ENCODE measurements at places on chromosomes 5 and 9.

- peaks cover 15% of the 10 kb centered on the region for H3K36me3 ChIP-seq
- no peak overlapping the region for H3K4me3 ChIP-seq
- H3K27me3 ChIP-seq, result no peaks in the 10 kb centered on the region
- DNase-seq, result no peak
- H3K4me1 ChIP-seq, result peaks cover 8% of the 10 kb centered on the region
Observed at GRCh38 chr5:115857626-115858349, 16.1 kb downstream of the AP3S1 start.

GRCh38 chr5:111937094-111937493 is 180.1 kb upstream of the NREP start:
- no peak for DNase-seq
- H3K36me3 ChIP-seq, result no peaks in the 10 kb centered on the region
- no peak overlapping the region for H3K27ac ChIP-seq
- H3K4me1 ChIP-seq, result no peaks in the 10 kb centered on the region
- no peak overlapping the region for H3K4me3 ChIP-seq
- H3K27me3 ChIP-seq, result peaks cover 8% of the 10 kb centered on the region

DNA sequence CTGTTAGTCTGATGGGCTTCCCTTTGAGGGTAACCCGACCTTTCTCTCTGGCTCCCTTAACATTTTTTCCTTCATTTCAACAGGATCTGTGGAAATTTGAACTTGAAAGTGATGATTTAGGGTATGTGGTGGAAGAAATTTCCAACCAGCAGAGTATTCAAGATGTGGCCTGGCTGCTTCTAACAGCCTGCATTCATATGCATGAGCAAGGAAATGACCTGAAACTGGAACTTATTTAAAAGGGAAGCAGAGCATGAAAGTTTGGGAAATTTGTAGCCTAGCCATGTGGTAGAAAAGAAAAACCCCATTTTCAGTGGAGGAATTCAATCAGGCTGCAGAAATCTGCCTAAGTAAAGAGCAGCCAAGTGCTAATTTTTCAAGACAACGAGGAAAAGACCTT is 41.7 kb downstream of the UNC13B start:
- no peaks in the 10 kb centered on the region for H3K27me3 ChIP-seq
- DNase-seq, result no peak
- no peaks in the 10 kb centered on the region for H3K4me1 ChIP-seq
- H3K36me3 ChIP-seq, result peaks cover 54% of the 10 kb centered on the region

DNA sequence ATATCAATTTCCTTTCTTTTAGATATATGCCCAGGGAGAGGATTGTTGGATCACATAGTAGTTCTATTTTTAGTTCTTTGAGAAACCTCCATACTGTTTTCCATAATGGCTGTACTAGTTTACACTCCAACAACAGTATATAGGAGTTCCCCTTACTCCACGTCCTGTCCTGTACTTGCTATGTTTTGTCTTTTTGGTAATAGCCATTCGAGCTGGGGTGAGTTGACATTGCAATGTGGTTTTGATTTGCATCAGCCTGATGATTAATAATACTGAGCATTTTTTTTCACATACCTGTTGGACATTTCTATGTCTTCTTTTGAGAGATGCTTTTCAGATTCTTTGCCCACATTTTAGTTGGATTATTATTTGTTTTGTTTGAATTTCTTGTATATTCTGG is 445.9 kb downstream of the NTRK2 start:
- no peaks in the 10 kb centered on the region for H3K36me3 ChIP-seq
- peaks cover 6% of the 10 kb centered on the region for H3K4me1 ChIP-seq
- H3K27me3 ChIP-seq, result peaks cover 6% of the 10 kb centered on the region
- no peak overlapping the region for H3K27ac ChIP-seq
- H3K4me3 ChIP-seq, result no peak overlapping the region
- no peak for DNase-seq

DNA sequence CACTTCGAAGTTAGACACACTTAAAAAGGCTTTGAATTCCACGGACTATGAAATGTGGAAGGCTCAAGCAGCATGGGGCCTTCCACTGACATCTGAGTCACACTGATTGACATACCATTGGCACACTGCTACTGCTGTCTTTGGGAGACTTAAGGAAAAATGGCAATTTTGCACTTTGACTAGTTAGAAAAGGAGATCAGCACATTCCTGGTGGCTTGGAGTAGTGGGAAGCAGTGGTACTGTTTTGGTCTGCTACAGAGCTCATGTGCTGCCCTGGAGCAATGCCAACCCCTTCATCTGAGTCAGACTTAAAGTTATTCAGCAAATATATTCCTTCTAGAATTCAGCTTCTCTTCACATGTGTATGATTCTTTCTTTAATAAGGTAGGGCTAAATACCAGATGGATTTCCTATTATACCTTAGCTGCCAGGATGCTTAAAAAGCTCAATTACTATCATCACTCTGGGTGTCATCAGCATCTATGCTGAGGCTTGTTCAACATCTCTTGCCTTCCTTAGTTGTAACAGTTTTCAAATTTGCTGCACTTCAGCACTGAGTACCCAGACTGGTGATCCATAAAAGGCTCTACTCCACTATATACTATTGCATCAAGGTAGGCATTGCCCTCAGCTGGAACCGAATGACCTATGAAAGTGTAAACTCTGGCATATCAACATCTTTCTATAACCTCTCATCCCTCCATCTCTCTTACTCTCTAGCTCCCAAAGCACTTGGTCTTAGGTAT is 42.3 kb upstream of the MOCS2 start:
- no peak overlapping the region for H3K27ac ChIP-seq
- no peaks in the 10 kb centered on the region for H3K36me3 ChIP-seq
- no peaks in the 10 kb centered on the region for H3K27me3 ChIP-seq
- no peak overlapping the region for H3K4me3 ChIP-seq

- H3K27ac ChIP-seq, result no peak overlapping the region
- H3K4me1 ChIP-seq, result peaks cover 41% of the 10 kb centered on the region
- no peak overlapping the region for H3K4me3 ChIP-seq
- no peak for DNase-seq
- no peaks in the 10 kb centered on the region for H3K27me3 ChIP-seq
Observed at GRCh38 chr5:111735583-111736270, 21.3 kb downstream of the NREP start.

GRCh38 chr9:86035827-86036440 is 63.4 kb downstream of the GOLM1 start:
- no peaks in the 10 kb centered on the region for H3K27me3 ChIP-seq
- H3K27ac ChIP-seq, result peak overlapping the region; percentile 24
- H3K4me3 ChIP-seq, result no peak overlapping the region

DNA sequence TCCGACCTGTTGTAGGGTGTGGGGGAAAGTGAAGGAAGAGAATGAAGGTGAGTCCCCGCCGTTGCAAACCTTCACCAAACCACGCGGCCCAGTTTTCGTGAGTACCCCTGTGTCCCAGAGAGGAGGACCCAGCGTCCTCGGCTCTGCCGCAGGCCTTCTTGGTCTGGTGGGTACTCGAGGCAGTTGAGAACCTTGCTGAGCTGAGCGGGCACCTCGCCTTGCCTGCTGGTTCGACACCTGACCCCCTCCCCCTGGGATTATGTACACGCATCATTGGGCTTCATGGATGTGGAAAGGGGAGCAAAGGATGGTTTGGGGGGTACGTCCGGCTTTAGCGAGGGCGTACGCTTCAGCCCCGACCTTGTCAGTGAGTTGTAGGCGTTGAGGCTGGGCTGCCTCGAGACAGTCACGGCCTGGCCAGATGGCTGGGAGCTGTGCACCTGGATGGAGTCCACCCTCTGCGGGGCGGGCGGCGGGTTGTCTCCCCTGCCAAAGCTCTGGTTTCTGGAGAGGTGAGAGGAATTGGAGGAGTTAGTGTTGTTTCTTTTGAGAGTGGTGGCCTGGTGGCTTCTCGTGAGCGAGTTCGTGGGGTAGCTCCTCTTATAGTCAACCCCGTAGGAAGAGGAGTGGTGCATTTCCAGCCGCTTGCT is 128.1 kb downstream of the SEMA6A start:
- peaks cover 26% of the 10 kb centered on the region for H3K4me1 ChIP-seq
- no peak overlapping the region for H3K4me3 ChIP-seq
- peaks cover 33% of the 10 kb centered on the region for H3K36me3 ChIP-seq
- H3K27ac ChIP-seq, result no peak overlapping the region
- H3K27me3 ChIP-seq, result no peaks in the 10 kb centered on the region

DNA sequence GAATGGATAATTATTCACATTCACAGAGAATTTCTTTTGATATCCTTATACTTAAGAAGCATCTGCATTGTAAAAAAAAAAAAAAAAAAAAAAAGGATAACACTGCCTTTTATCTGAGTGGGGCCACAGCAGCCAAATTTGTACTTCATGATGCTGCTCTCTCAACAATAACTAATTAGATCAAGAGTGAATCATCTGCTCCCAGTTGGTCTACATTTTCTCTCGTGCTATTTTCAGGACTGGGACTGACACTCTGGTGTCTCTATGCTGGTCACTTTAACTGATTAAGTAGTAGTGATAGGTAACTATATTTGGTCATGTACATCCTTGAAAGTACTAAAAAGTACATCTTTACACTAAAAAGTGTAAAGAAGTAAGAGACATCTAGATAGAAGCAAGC is 90.1 kb downstream of the RFX3 start:
- no peaks in the 10 kb centered on the region for H3K4me1 ChIP-seq
- H3K4me3 ChIP-seq, result no peak overlapping the region
- H3K27me3 ChIP-seq, result no peaks in the 10 kb centered on the region

- no peak overlapping the region for H3K4me3 ChIP-seq
- no peaks in the 10 kb centered on the region for H3K36me3 ChIP-seq
- DNase-seq, result no peak
- no peak overlapping the region for H3K27ac ChIP-seq
Observed at GRCh38 chr5:21681911-21682310, 1171.2 kb downstream of the CDH12 start.

GRCh38 chr5:150272531-150272930 is 17.0 kb downstream of the CAMK2A start:
- H3K4me3 ChIP-seq, result no peak overlapping the region
- no peak overlapping the region for H3K27ac ChIP-seq
- peaks cover 5% of the 10 kb centered on the region for H3K4me1 ChIP-seq
- no peak for DNase-seq
- peaks cover 19% of the 10 kb centered on the region for H3K27me3 ChIP-seq
- H3K36me3 ChIP-seq, result no peaks in the 10 kb centered on the region

- peaks cover 3% of the 10 kb centered on the region for H3K4me1 ChIP-seq
- no peak for DNase-seq
- H3K27me3 ChIP-seq, result no peaks in the 10 kb centered on the region
- H3K36me3 ChIP-seq, result peaks cover 2% of the 10 kb centered on the region
- H3K4me3 ChIP-seq, result no peak overlapping the region
- H3K27ac ChIP-seq, result no peak overlapping the region
Observed at GRCh38 chr5:127412698-127413097, 104.7 kb upstream of the PRRC1 start.

- H3K4me3 ChIP-seq, result no peak overlapping the region
- H3K36me3 ChIP-seq, result no peaks in the 10 kb centered on the region
- no peak for DNase-seq
Observed at GRCh38 chr9:110814159-110814558, 145.6 kb downstream of the MUSK start.

DNA sequence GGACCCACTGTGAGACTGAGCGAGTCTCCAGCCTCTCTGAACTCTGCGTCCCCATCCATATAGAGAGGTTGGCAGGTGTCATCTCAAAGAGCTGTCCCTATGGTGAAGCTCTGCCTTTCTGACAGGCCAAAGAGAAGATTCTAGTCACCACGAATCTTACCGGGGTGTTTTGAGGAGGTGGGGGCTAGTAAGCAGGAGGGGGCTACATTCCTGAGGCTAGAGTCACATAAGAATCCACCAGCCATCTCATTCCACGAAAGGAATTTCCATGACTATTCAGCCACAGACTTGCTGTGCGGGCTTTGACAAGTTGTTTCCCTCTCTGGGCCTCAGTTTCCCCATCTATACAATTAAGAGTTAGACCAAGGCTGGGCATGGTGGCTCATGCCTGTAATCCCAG is 16.3 kb downstream of the PDGFRB start:
- H3K36me3 ChIP-seq, result no peaks in the 10 kb centered on the region
- H3K4me3 ChIP-seq, result no peak overlapping the region

GRCh38 chr5:58199087-58199486 is 260.8 kb downstream of the PLK2 start:
- no peak for DNase-seq
- H3K4me1 ChIP-seq, result no peaks in the 10 kb centered on the region
- no peaks in the 10 kb centered on the region for H3K36me3 ChIP-seq
- no peak overlapping the region for H3K27ac ChIP-seq

DNA sequence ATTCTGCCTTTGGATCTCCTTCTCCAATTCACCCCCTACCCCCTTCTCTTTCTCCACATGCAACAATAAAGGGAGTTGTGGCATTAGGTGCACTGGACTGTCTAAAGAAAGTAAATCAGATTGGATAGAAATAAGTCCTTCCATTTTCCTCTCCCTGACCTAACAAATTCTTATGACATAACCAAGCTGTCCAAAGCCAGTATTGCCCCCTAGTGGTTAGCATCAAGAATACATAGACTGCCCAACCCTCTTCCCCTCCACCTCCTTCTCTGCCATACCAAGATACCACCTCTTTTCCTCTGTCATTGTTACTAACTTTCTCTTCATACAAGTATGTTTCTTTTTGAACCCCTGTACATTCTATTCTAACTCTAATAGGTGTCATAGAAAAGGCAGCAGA is 45.7 kb downstream of the PPARGC1B start:
- H3K4me3 ChIP-seq, result no peak overlapping the region
- no peak for DNase-seq
- no peak overlapping the region for H3K27ac ChIP-seq
- H3K4me1 ChIP-seq, result peaks cover 5% of the 10 kb centered on the region
- H3K27me3 ChIP-seq, result peaks cover 8% of the 10 kb centered on the region

DNA sequence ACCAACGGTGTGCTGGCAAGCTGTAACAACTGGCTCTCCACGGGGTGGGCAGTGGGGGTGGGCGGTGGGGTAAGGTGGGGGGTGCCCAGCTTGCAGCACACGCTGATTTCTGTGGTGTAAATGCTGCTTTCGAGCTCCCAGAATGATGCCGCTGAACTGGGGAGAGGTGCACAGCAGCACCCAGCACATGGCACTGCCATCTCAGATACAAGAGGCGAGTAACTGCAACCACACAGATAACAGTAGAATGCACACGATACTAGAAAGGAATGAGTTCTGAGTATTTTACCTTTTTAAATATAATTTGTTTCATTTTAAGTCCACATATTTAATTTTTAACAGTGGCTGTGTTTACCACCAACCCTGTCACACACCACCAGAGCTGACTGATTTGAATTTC is 87.9 kb downstream of the SEMA4D start:
- H3K36me3 ChIP-seq, result peaks cover 13% of the 10 kb centered on the region
- peaks cover 6% of the 10 kb centered on the region for H3K4me1 ChIP-seq
- H3K4me3 ChIP-seq, result no peak overlapping the region
- no peak for DNase-seq

DNA sequence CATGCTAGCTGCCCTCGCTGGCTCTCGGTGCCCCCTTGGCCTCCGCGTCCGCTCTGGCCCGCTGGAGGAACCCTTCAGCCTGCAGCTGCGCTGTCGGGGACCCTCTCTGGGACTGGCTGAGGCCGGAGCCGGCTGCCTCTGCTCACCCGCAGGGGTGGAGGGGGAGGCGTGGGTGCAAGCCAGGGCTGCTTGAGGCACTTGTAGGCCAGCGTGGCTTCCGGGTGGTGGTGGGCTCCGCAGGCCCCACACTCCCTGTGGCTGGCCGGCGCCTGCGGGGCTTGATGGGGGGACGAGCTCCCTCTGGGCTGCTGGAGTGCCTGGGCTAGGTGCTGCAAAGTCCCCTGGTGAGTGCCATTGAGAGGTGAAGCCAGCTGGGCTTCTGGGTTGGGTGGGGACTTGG is 429.6 kb downstream of the LRRC70 start:
- no peaks in the 10 kb centered on the region for H3K4me1 ChIP-seq
- no peak overlapping the region for H3K27ac ChIP-seq
- H3K4me3 ChIP-seq, result no peak overlapping the region
- no peaks in the 10 kb centered on the region for H3K36me3 ChIP-seq

Data from progenitor cell of endocrine pancreas (in vitro differentiated cells).